C1 segment of cervical spinal cord (tissue), 14 donors: ENCODE measurements at places on chromosomes 4 and X.

DNA sequence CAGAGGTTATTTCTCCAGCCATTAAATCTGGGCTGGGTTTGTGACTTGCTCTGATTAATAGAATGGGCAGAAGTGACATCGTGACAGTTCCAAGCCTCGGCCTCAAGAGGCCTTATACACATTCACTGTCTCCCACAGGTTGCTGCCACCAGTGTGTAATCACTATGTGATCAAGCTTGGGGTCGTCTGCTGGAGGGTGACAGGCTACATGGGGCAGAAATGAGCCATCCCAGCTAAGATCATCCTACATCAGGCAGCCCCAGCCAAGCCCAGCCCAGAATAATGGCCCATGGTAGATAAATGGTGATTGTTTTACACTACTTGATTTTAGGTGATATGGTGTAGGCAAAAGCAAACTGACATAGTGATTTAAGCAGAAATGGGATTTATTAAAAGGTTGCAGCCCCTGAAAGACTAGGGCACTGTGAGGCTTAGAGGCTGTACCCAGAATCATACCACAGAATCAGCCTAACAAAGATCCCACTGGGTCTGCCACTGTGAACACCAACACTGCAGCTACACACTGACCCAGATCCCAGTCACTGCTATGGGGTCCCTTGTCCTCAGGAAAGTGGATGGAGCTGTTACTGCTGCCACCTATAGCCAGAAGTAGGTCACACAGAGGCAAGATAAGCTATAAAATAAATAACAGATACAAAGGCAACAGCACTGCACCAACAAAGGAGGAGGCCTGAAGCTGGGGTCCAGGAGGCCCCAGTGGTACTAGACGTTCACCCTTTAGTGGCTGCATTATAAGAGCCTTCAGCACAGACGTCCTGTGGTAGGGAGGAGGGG is 159.6 kb upstream of the RBPJ start:
- DNase-seq: no peak

DNA sequence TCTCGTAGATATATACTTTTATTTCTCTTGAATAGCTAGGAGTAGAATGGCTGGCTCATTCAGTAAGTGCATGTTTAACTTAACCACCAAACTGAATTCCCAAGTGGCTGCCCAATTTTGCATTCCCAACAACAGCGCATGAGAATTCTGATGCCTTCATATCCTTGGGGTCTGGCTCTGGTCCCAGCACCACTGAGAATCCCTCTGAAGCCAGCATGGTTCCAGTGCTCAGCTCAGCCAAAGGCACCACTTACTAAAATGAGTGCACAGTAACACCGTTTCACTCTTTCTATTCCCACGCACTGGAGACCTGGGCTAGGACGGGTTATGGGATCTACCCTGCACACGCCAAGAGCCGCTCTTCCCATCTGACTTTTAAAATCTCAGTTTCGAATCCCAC is 60.4 kb downstream of the CASP3 start:
- DNase-seq: no peak

DNA sequence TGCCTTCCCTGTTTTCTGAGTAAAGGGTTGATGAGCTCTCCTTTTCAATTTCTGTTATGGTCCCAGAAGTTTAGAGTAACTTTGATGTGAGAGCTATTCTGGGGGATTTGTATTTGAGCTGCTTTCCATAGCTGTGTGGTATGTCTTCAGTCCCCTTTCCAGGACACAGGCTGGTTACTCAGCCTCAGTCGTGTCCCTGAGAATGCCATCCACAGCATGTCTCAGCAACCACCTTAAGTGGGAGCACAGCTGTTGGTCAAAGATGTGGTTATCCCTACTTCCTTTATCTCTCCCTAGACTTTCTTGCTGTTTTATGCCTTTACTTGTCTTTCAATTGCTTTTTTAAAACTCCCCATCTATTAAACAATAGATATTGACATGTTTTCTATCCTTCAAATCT is 37.8 kb downstream of the RNF175 start:
- DNase-seq: no peak

GRCh38 chrX:120439921-120440320 is 29.2 kb downstream of the LAMP2 start:
- DNase-seq: no peak

DNA sequence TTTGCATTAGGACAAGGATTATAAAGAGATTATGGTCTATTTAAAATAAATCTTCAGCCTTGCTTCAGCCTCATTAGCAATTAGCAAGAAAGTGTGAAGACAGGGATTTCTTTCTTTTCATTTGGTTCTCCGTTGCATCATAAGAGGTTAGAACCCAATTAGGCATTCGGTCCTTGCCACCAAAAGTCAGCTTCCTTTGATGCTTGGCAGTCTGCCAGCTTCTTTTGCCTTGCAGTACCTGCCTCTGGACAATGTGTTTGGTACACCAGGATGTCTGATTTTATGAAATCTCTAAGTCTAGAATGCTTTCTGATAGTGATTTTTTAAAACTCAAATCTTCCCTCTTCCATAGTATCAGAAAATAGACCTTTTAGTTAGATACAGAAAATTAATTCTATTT is 12.4 kb downstream of the SMIM20 start:
- DNase-seq: no peak

DNA sequence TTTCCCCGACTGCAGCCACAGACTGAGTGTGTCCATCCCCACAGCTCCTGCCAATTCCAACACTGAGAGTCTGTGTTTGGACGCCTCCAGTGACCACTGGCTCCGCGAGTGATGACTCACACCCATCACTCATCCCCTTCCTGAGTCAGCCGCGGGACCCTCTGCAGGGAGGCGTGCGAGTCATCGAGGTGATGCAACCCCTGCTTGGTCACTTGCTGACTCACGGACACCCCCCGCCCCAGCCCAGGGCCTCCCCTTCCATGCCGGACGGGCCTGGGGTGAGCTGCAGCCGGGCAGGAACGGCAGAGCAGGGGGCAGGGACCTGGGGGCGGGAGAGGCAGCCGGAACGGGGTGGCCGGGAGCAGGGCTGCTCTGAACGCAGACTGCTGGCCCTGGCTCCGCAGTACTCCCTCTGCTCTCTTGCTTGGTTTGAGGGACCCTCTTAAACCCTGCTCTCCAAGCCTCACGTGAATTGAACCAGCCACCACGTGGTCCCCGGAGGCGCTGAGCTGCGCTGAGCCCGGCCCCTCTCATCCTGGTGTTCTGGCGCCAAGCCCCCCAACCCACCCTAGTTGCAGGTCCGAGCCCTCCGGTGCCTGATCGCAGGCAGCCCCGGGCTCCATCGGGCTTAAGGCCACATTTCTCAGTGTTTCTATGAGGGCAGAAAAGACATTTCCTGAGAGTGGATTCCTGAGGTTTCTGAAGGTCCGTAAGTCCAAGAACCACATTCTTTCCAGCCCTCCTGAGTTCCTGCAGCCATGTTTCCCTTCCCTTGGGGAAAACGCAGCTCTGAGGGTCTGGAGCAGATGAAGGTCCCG is 32.4 kb downstream of the FGFRL1 start:
- DNase-seq: peak; percentile 97

- no peak for DNase-seq
Observed at GRCh38 chrX:48505481-48505880, 3.3 kb upstream of the PORCN start.

- DNase-seq: no peak
Observed at GRCh38 chr4:107060388-107060787, 24.3 kb upstream of the DKK2 start.

DNA sequence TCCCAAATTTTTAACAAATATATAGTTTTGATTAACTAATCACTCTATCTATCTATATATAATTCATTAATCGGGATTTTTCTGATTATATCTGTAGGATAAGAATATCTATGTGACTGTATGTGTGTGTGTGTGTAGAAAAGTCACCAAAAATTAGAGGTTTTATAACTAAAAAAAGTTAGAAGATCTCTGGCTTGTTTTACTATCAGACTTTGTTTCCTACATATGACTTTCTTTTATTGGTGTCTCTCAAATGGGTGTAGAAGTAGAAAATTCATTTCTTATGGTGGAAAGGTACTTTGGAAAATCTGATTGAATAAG is 26.7 kb upstream of the TMPRSS11D start:
- no peak for DNase-seq

- no peak for DNase-seq
Observed at GRCh38 chrX:116345958-116346357, 90.4 kb upstream of the SLC6A14 start.

GRCh38 chrX:15511563-15511962 is 11.0 kb downstream of the BMX start:
- DNase-seq: no peak

DNA sequence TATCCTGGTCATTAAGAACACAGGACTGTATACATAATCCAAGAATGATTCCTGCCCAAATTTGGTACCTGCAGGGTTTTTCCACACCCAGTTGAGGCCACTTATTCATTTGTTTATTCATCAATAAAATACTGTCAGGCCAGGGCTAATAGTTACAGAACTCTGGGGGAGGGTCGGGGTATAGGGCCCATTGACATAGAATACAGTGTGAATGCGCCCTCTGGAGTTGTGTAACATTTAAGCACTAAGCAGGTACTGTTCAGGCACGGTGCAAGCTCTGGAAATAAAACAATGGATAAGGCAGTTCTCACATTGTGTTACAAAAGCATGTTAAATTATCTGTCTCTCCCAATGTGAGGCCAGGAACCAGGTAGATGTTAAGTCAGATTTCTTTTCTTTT is 30.8 kb upstream of the LRBA start:
- no peak for DNase-seq

DNA sequence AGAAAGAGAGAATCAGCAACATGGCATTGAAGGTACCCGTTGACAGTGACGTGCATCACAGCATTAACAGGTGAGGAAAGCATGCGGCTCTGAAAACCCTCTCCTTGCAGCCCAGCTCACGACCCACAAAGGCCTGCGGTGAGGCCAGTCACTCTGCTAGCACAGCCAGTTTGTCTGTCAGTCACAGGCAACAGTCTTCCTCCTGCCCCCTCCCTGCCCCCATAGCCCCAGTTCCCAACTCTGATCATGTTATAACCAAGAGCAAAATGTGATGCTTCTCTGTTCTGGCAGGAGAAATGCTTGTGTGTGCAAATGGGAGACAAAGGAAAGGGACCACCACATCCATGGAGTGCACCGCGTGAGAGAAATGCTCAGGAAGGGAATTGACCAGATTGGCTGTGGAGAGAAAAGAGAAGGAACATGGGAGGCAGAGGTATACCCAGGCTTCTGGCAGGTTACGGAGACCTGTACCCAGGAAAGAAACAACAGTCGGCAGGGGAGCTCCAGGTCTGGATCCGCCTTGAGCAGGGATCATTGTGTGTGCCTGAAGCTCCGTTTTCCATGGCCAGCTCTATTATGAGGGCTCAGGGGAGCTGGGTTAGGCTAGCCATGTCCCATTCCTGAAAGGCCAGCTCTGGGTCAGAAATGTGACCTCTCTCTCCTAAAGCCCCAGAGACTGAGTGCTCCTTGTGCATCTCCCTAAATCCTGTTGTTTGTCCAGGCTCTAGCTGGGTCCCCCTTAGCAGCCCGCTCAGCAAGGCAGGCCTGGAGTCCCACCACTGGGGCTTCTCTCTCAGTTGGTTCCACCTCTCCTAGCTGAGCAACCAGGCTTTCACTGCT is 139.7 kb upstream of the MAMLD1 start:
- no peak for DNase-seq

DNA sequence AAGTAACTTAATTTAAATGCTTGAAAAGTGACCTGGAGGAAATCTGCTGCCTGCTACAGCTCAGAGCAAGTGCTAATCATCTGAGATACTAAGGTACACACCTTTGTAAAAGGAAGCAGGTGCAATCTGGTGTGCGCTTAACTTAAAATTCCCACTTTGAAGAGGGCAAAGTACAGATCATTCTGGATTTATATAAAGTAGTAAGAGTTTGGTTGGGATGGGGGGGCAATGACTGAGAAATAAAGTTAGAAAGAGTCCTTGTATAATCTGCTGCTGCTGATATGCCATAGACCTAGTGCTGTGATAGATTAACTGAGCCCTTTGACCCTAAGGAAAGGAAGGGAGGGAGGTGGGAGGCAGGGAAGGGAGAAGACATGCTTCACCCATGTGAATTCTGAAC is 141.0 kb downstream of the MTNR1A start:
- no peak for DNase-seq

DNA sequence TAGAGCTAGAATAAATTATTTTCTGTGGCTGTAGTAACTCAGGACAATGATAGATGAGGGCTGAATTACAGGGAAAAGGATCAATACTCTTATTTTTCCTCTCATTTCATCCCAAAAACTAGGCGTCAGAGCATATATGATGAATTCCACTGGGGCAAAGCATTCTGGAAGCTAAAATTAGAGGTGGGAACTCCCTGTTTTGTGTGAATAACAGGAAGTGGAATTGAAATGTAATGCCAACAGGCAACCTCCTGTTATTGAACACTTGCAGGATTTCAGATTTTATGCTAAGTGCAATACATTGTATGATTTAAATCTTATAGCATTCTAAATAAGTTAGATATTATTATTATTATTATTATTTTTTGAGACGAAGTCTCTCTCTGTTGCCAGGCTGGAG is 20.9 kb downstream of the HSD17B11 start:
- DNase-seq: no peak

- no peak for DNase-seq
Observed at GRCh38 chr4:17584521-17585213, 7.7 kb downstream of the LAP3 start.

DNA sequence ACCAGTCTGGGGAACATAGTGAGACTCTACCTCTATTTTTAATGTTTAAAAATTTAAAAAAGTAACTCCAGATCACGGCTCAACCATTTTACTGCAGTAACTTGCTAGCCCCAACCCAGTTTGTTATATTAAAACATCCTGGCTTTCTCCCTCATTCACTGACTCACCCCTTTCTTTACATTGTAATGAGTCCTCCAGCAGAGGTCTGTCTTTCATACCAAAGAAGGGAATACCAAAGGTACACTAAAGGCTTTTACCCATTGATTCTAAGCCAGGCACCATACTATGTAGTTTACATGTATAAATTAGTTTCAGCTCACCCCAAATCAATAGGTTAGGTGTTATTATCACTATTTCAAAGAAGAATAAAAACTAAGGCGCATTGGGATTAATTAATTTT is 286.9 kb downstream of the PACRGL start:
- no peak for DNase-seq

GRCh38 chr4:86346320-86346719 is 13.5 kb downstream of the MAPK10 start:
- DNase-seq: no peak

DNA sequence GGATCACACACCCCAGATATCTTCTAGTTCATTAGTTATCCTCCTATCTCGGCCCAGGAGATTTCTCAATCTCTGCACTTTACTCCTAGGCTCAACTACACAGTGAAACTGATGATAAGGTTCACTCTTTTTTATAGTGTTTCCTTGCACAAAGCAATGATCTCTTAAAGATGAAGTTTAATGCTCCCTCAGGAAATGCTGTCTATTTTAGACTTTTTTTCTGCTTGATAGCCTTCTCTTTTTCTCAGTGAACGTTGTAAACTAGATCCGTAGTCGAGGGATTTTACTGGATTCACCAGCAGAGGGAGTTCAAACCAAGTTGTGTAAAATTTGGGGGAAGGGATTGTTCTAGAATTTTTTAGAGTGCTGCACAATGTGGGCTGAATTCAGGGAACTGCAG is 269.6 kb downstream of the GBA3 start:
- no peak for DNase-seq

- no peak for DNase-seq
Observed at GRCh38 chrX:68146054-68146453, 287.2 kb downstream of the OPHN1 start.

GRCh38 chr4:141871086-141871770 is 234.8 kb downstream of the IL15 start:
- DNase-seq: no peak
